ENCODE measurements at places on chromosomes 2 and 18.

DNA sequence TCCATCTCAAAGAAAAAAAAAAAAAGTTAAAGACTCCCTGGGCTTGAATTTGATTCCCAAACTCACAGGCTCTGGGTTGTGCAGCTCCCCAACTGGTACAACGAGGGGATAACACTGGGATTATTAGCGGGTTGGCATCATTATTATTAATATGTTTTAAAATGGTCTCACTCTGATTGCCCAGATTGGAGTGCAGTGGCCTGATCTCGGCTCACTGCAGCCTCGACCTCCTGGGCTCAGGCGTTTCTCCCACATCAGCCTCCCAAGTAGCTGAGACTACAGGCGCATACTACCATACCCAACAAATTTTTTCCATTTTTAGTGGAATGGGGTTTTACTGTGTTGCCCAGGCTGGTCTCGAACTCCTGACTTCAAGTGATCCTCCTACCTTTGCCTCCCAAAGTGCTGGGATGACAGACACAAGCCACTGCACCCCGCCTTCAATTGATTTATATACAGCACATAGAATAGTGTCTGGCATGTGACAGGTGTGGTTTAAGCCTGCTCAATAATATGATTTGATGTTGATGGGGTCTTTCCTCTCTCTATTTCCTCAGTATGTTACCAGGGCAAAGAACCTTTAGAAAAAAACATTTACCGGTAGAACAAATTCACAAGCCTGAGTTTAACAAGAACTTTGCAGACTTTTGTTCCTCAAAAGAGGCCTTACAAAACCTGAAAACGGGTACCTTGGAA, 12.2 kb downstream of the MYCN start:
- no peak for DNase-seq

- DNase-seq = no peak
Observed at GRCh38 chr2:25437881-25438662, 96.3 kb upstream of the DNMT3A start.

DNA sequence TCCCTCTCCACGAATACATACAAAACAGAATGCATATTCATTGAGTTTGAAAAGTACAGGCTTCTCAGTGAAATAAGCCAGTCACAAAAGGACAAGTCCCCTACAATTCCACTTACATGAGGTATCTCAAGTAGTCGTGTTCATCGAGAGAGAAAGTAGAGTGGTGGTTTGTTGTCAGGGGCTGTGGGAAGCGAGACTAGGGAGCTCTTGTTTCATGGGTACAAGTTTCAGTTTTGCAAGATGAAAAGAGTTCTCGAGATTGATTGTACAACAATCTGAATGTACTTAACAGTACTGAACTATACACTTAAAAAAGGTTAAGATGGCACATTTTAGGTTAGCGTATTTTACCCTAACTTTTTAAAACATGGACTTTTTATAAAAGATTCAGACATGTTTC, 71.5 kb upstream of the TTC39C start:
- DNase-seq = no peak

DNA sequence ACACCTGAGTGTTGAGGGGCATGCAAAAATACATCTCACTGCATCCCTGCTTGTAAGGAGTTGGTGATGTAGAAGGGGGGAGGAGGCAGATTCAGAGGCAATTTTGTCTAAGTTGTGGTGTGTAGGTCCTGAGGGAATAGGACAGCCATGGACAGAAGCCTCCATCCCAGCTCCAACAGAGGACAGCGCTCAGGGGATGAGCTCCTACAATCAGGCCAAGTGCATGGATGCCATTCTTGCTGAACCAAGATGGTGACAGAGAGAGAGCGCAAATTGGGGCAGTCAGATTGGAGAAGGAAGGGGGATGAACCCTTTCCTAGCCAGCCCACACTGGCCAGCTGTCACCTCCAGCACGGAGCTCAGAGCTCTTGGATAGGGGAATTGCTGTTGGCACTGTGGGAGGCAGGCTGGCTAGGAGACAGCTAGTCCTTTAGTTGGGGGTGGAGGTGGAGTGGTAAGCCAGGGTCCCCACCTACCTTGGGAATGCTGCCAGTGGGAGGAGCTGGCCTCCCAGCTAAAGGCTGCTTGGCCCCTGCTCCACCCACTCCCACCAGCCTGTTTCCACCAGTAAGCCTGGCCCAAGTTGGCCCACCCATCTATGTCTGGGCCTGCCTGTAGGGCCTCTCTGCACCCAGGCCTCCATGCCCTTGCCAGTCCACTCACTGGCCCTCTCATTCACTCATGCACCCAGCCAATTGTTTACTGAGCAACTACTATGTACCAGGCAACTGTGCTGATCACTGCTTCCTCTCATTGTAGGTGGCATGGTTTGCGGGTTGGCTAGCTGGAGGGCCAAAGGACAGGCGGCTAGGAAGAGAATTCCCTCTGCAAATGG, 2.5 kb upstream of the PER2 start:
- DNase-seq = no peak

DNA sequence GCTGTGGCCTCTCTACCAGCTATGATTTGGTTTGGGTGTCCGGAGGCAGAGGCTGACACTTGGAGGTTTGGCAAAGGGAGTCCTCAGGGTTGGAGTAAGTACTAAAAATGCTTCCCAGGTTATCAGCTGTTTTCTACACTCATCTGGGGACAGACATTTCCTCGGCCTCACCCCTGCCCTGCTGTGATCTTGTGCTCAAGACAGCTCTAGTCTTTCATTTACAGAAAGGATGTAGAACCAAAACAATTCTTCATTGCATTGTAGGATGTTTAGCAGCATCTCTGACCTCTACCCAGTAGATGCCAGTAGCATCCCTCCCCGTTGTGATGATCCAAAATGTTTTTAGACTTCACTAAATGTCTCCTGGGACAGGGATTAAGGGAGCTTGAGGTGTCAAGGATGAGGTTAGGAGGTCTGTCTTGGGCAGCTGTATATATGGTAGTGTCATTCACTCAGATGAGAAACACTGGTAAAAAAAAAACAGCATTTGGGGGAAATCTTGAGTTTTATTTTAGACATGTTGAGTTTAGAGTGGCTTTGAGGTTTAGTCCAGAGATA, 26.6 kb downstream of the CD28 start:
- no peak for DNase-seq

DNA sequence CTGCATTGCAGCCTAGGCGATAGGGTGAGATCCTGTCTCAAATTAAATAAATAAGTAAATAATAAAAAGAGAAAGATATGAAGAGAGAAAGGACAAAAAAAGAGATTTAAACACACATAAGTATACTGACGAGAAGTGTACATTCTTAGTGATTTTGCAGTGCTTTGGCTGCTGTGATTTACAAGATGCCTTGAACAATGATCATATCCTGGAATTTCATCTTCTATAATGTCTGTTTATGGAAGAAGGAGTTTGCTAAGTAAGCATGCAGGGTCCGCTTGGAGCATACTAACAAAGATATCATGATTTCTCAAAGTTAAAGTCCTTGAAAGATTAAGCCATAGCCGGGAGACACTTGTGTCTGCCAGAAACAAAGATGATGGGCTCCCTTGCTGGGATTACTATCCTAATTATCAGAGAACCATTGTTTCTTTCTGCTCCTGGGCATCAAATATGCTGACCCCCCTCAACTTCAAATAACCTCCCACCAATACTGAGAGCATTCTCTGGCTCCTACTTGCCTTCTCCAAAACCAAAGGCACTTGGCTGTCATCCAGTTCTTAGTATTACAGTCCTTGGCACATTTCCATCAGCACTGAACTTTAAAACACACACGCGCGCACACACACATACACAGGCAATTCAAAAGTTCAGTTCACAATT, 47.5 kb upstream of the STAM2 start:
- no peak for DNase-seq

GRCh38 chr18:27861539-27861938, 315.4 kb downstream of the CDH2 start:
- DNase-seq = no peak

GRCh38 chr18:4270016-4270415, 185.1 kb downstream of the DLGAP1 start:
- no peak for DNase-seq

GRCh38 chr18:61882296-61883004, 10.4 kb downstream of the RNF152 start:
- DNase-seq = no peak

- DNase-seq = no peak
Observed at GRCh38 chr2:144707736-144708326, 187.9 kb upstream of the ZEB2 start.

DNA sequence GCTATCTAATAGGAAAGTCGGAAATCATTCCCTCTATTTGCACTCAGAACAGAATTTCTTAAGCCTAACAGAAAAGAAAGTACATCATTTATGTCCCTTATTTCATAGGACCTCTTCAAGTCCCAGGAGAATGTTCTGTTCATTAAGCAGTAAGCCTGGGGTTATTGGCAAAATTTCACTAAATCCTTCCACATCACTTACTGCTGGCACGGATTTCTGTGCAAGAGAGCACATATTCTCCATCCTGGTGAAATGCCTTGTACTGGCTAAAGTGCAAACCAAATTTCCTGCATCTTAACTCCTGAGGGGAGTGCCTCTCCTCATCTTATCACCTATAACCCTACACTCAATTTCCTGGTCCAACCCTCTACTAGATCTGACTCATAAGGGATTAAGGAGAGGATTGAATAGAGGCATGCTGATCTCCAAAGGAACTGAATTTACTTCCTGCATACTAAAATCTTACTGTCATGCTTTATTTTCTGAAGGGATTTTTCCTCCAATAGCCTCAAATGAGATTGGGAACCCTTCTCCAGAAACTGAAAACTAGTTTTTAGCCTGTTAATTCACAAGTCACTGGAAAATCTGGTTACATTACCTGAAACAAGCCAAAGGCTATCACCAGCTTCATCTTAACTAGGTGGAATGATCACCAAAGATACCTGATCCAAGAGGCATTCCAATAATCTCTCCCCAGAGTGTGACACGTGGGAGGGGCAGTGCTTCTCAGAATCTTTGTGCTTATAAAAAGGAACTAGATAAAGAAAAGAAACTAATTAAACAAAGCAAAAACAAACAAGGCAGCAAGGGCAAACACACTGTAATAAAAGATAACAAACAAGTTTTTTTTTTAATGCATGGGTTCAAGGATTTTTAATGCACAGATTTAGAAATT, 311.1 kb downstream of the NR4A2 start:
- no peak for DNase-seq

GRCh38 chr2:138602166-138602460, 100.5 kb downstream of the SPOPL start:
- DNase-seq = no peak

- DNase-seq = no peak
Observed at GRCh38 chr2:60309336-60309735, 244.1 kb downstream of the BCL11A start.

GRCh38 chr18:40917056-40917455, 1038.0 kb upstream of the PIK3C3 start:
- no peak for DNase-seq

- DNase-seq = no peak
Observed at GRCh38 chr2:120566331-120567035, 169.2 kb upstream of the GLI2 start.

GRCh38 chr2:100948942-100949811, 52.9 kb upstream of the RPL31 start:
- no peak for DNase-seq

DNA sequence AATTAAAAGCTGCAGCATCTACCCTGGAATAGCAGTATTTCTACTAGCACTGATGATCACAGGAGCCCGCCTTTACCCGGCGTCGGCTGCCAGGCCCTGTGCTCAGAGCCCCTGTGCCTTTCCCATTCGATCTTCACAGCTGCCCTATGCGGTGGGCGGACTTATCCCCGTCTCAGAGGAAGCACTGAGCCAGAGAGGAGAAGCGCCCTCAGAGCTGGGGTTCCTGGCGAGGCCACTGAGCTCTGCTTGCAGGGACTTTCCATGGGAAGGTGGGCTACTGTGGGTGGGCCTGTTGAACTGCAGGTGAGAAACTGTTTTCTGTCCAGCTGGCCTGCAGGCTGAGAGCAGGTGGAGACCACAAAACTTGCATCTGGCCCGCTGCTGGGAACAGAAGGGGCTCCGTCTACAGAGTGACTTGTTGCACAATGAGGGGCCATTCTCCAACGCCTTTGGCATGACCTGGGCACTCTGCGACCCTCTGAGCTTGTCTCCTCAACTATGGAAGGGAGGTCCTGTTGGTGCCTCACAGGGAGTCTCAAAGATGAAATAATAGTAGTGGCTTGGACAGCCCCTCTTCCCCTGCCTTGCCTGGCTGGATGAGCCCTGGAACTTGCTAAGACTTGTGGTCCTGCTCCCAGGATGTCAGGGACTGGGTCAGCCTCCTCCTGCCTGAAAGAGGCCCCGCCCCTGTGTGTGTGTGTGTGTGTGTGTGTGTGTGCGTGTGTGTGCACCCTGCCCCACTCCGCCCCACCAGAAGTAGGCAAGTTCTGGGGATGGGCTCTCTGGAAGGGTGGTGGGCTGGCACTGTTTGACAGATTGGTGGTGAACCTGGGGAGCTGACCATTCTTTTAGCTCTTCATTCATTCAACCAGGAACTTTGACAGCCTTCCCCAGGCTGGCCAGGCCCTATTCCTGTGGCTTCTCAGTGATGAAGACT, 32.7 kb downstream of the GLI2 start:
- no peak for DNase-seq

- no peak for DNase-seq
Observed at GRCh38 chr2:31736695-31737454, 156.1 kb upstream of the SRD5A2 start.

DNA sequence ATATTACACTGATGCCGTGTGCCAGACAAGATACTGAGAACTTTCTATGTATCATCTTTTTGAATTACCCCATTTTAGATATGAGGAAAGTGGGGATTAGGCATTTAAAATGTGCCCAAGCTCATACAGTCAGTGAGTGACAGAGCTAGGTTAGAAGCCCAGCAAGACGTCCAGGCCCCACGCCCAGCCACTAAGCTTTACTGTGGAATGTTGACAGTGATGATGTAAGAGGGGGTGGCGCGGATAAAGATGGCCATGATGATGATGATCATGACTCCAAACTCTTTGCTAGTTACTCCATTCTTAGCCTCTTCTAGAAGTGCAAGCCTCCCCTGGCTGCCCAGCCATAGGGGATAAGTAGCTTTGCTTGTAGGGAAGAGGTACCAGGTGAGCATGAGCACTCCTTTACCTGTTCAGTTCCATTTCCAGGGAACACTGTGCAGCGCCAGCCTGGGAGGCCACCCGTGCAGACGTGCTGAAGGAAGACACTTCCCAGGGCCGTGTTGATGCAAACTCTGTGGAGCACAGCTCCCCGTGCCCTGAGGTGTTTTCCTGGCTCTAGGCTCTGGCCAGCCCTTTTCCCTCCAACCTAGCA, 65.5 kb downstream of the BCL2L11 start:
- no peak for DNase-seq

DNA sequence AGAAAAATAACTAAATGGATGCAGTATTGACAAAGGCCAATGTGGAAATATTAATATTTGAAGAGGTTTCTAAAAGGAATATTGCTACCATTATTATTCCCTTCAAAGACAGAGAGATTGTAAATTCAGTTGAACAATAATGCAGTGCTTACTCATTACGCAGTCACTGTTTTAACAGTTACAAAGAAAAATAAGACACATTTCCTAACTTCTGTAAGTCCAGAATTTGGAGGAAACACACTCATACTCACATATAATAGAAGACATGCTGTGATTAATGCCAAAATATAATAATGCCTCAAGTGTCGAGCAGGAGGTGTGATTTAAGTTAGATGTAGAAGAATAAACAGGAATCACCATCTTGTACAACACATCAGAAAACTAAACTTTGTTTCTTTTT, 389.2 kb downstream of the FBXO15 start:
- no peak for DNase-seq

Measured in central memory CD8-positive, alpha-beta T cell (primary cell).